ENCODE measurements at places on chromosomes 7 and 10. TPM values are rescaled to one million over a fixed set of nuclear protein-coding genes. Genes with fewer than 3 reads are reported as not detected.

The EXOSC1 gene
- 52.7 TPM for total RNA-seq

The TFR2 gene
- 0.39 TPM for total RNA-seq

The GNGT1 gene
- not detected for total RNA-seq

The GPR85 gene
- 0.34 TPM for total RNA-seq

The FAM24B gene
- total RNA-seq: 4.1 TPM

The PNLIPRP2 gene
- not detected for total RNA-seq

The AGR2 gene
- total RNA-seq: 2.2 TPM

The LLCFC1 gene
- total RNA-seq: not detected

The NDUFB8 gene
- 267 TPM for total RNA-seq

The HMX3 gene
- total RNA-seq: not detected

The ATG9B gene
- total RNA-seq: 0.08 TPM

The USP54 gene
- 5.3 TPM for total RNA-seq

The CALHM1 gene
- not detected for total RNA-seq

The KCNH2 gene
- not detected for total RNA-seq

The CCDC172 gene
- not detected for total RNA-seq

The ZPBP gene
- not detected for total RNA-seq

Measured in hair follicular keratinocyte (primary cell).